ENCODE measurements at places on chromosomes 6 and 20.

GRCh38 chr6:112037783-112038216 is 16.1 kb upstream of the CCN6 start:
- peak; percentile 63 for DNase-seq

DNA sequence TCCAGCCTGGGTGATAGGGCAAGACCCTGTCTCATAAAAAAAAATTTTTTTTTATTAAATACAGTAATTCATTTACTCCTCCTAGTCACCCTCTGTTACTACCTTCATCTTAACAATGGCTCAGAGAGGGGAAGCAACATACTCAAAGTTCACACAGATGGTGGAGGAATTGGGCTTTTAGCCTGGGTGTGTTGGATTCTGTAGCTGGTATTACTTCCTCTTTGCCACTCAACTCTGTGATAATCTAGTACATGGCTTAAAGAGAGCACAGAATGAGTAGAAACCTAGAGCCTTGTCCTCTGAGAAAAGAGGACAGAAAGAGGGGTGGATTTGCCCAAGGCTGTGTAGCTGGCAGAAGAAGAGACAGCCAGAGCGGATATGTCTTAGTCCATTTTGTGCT is 96.6 kb downstream of the DLGAP4 start:
- no peak for DNase-seq

DNA sequence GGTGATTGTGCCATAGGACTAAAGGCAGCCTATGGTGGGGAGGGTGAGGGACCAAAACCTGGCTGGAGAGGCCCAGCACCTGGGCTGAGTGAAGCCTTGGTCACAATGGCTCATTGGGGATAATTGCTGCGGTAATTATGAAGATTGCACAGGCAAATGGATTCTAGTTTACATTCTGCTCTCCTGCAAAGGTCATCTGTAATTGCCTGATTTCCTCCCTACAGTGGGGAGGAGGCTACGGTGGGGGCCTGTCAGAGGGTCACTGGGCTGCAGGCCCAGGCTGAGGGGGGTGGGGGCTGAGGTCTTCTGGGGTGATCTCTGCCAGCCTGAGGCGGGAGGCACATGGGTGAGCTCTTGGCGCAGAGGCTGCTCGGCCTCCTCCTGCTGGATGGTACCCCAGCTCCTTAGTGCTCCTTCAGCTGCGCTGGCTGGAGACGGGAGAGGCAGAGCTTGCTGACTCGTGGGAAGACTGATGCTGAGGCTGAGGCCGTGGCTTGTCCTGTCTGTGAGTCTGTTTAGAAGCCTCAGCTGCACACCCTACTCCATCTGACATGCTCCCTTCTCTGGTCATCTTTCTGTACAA is 30.3 kb downstream of the PACSIN1 start:
- DNase-seq = no peak

- no peak for DNase-seq
Observed at GRCh38 chr6:46903175-46903574, 18.6 kb downstream of the ADGRF5 start.

- DNase-seq = no peak
Observed at GRCh38 chr6:21003780-21004541, 469.7 kb downstream of the CDKAL1 start.

GRCh38 chr6:708237-708598 is 15.3 kb upstream of the EXOC2 start:
- DNase-seq = no peak

- DNase-seq = no peak
Observed at GRCh38 chr6:34891296-34891695, 2.2 kb downstream of the ANKS1A start.

GRCh38 chr20:50711113-50711825 is 19.9 kb upstream of the RIPOR3 start:
- no peak for DNase-seq

DNA sequence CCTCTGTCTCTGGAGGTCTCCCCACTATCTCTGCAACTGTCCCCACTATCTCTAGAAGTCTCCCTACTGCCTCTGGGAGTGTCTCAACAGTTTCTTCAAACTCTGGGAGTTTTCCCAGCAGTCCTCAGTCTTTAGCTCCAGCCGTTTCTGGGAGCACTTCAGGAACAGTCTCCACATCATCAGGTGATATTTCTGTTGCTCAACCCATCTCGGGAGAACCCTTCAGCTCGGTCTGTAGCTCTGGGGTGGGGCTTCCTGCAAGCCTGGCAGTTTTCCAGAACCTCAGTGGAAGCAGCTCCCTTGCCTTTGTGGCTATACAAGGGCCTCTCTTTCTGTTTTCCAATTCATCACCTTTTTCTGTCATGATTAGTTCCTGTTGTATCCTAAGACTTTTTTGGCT is 3.0 kb upstream of the SFTA2 start:
- peak; percentile 20 for DNase-seq

GRCh38 chr6:109441069-109441816 is 719 bp downstream of the SMPD2 start:
- peak; percentile 44 for DNase-seq

DNA sequence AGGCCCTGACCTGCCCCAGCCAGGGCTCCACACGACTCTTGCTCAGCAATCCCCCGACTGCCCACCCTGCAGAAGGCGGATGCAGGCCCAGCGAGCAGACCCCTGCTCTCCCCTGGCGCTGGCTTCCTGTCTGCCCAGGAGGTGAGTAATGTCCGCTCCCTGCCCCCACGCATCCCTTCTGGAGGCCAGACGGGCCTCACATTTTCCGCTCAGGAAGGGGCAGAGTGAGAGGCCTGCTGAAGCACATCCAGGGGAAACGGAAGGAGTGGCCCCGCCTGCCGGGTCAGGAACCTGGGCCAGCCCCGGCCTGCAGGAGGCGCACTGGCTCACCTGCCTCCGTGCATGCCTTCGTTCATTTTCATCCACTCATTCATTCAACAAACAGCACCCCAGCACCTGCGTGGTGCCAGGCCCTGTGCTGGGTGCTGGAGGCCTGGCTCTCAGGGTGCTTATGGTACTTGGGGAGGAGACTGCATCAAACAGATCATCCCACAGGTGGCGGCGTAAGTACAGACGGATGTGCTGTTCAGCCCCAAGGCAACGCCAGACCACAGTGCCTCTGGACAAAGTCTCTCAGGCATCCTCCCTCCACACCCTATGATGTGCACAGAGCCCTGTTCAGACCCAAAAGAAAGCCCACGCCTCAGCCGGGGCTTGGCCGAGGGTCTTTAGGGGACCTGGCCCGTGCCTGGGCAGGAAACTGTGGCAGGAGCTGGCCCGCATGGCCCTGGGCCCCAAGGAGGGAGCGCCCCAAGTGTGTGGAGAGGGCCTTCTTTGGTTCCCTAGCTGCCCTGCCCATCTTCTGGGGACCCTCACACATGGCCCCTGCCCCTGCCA is 112.1 kb downstream of the ASXL1 start:
- peak; percentile 68 for DNase-seq

DNA sequence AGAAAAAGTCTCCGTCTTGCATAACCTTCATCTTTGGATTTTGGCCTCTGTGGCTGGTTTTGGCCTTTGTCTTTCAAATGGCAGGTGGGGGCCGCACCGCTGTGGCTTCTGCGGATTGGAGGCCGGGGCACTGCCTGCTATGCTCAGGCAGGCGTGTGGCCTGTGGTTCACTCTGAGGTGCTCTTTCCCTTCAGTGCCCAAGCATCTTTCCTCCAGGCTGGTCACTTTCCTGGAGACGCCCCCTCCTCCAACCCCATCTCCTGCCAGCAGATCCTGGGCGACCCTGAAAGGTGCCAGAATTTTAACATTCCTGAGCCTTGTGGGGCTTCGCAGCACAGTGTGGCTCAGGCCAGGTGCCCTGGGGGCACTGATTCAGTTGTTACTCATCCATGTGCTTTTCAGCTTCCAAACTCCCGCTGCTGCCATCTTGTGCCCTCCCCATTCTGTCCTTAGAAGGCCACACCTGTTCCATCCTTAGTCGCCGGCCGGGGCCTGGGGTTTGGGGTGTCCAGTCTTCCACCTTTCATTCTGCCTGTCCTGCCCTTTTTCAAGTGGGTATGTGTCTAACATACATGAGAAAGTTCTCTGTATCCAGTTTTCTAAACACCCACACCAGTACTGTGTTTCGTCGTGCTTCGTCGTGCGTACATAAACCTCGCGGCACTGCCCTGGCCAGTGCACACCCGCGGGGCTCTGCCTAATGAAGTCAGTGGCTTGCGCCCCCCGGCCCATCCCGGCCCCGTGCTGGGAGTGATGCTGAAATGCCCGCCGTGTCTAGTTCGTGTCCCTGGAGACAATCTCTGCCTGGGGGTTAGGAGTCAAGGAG is 12.1 kb downstream of the SS18L1 start:
- DNase-seq = no peak

DNA sequence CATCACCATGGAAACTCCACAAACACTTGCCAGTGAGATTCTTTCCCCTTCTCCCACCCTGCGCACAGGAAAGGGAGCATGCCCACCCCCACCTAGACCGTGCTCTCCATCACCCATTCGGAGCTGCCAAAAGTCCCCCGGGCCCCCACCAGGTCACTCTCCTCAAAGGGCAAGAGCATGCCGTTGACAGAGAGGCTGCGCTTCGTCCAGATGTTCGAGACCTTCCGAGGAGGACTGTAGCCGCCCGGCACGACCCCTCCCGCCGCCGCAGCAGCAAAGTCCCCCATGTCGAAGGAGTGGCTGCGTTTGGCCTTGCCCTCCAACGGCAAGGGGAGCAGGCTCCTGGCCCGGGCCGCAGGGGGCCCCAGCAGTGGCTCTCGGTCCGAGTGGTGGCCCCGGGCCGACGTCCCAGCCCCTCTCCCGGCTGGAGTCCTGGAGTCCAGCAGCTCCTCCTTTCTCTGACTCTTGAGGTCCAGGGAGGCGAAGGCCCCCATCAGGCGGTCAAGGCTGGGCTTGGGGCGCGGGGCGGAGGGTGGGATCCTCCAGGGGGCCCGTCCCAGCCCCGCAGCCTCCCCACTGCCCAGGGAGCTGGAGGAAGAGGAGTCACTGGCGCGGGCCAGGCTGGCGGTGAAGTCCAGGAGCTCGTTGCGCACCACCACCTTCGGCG is 195.2 kb downstream of the LRFN2 start:
- DNase-seq = no peak

DNA sequence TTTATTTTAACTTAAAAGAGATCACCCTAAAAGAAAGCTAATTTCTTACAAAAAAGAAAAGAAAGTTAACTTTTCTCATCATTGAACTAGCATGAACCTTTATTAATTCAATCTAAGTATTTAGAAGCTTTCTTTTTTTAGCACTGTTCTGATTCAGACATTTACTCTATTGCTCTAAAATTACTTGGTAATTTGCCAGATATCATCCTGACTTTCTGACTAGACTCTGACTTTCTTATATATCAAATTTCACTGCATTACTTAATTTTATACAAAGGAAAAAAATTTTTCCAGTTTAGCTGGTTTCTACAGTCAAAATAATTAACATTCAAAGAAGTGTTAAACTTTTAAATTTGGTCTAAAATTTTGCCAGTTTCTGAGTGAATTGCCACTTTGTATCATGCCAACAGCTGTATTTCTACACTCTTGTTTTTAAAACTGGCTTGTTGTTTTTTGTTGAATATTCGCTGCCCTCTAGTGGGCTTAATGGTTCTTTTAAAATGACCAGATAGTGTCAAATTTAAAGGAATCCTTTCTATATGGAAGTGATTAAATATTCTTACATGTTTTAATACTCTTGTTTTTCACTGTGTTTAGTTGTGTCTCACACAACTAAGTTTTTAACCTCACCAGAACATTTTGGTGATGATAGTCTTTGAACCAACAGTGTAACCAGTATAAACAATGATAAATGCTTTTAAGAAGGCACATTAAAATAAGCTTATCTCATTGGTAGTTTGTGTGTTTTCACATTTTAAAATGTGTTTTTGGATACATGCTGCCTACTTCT is 102.0 kb downstream of the POPDC3 start:
- DNase-seq = peak; percentile 27

DNA sequence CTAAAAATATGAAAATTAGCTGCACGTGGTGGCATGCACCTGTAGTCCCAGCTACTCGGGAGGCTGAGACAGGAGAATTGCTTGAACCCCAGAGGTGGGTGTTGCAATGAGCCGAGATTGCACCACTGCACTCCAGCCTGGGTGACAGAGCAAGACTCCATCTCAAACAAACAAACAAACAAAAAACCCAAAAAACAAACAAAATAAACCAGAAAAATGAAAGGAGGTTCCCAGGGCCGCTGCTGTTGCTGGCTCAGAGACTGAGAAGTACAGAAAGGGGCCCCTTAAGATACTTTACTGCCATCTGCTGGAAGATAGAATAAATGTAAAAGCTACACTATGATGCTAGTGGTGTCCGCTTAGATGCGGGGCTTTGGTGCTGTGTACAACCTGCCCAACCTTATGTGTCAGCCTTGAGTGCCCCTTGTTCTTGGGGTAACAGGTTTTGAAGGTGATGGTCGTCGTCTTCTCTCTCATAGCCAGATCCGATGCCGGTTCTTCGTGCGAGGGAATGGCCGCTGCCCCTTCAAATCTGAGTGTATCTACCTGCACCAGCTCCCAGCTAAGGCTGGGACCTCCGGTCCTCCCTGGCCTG is 2.8 kb upstream of the FANCE start:
- DNase-seq = peak; percentile 78

DNA sequence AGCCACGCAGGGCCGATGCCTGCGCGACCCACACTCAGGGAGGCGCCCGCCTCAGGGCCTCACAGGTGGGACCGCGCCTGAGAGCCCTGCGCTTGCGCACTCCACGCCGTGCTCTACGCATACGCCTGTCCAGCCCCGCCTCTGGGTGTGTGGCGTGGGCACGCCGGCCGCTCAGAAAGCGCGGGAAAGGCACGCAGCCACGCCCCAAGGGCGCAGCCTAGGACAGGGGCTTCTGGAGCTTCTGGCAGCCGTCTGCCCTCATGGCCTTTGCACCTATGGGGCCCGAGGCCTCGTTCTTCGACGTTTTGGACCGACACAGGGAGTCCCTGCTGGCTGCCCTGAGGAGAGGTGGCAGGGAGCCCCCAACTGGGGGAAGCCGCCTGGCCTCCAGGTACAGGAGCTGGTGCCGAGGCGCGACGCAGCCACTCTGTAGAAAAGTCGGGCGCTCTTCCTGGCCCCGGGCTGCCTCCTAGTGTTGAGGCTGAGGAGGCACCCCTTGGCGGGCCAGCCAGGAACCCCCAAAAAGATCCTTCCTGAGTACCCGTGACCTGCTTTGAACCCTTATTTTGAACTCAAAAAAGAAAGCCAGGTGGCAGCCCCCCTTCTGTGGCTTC is at the start of gene SPO11:
Gene SPO11, plus strand, starts transcription at position 196 of the 614 bp plus-strand sequence. Its CDS starts 65 bp downstream, at position 261.
- DNase-seq = no peak

DNA sequence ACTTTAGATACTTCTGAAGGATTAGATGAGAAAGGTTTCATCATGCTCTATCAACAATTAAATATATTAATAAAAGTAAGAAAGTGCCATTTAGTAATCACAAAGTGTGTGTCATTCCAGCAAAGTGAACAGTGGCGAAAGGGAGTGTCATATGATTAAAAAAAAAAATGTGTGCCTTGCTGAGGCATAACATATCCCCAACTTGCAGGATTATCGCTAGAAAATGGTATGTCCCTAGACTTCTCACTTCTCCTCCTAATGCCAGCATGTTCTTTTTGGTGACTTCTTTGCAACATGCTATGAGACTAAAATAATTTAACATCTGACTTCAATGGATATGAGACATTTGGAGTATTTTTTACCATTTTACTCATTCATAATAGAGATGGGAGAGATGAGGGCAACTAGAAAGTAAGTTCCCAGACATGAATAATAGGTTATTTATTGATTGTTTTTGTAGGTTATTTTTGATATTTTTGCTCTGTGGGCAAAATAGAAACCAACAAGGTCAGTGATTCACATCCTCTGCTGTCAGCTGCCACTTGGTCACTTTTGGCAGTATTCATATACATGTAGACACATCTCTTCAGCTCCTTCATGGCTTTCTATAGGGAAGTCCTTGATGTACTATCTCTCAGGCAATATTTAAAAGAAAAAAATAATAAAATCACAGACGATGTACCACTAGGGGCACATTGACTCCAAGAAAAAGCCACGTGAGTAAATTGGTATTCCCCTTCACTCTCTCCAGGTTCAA is 370.1 kb downstream of the BMP2 start:
- DNase-seq = no peak

- DNase-seq = no peak
Observed at GRCh38 chr6:111957623-111958315, 84.5 kb upstream of the FYN start.
